WTC11 (cell line): ENCODE measurements at places on chromosomes 2 and 18.
A peak's percentile ranks its signal among the peaks of the same experiment; 100 is the strongest.

DNA sequence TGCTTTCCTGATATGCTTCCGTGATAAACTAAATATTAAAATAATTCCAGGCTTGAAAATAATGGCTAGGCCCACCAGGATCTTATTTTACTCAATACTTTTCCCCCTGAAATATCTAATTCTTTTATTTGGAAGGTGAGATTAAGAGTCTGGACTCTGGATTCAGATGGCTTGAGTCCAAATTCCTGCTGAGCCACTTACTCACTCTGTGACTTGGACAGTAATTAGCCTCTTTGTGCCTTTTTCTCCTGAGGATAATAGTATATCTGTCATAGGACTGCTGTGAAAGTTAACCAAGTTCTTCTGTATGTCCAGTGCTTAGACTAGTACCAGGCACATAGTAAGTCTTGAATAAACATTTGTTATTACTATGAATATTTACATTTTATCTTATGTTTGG, 127.3 kb upstream of the ERBB4 start:
- no peaks in the 10 kb centered on the region for H3K27me3 ChIP-seq
- H3K4me3 ChIP-seq, result no peak overlapping the region
- DNase-seq, result no peak
- H3K27ac ChIP-seq, result no peak overlapping the region
- no peaks in the 10 kb centered on the region for H3K36me3 ChIP-seq

DNA sequence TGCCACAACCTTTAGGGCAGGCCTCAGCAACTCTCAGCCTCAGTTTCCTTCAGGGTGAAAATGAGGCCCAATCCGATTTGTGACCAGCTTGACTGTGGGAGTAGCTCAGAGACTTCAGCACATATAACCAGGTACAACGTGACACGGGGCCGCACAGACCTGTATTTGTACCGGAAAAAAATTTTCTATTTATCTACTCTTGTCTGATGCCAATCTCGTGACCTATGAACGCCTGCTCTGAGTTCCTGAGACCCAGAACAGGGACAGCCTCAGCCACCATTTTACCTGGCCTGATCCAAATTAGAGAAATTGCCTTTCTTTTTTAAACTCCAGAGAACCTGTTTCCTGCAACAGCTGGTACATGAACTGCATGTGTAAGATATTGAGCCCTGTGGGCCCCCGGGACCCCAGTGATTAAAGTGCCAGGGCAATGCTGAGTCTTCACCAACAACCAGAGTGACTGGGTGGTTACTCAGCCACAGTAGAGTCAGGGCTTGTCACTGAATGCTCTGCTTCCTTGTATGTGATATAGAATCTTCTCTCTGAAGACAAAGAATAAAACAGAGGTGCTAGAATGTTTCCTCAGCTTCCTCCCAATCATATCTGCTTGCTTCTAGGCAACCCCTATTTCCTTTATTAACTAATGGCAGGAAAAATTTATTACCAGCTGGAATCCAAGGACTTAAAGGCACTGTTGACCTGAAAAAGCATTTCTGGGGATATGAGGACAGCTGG, 47.8 kb upstream of the FZD7 start:
- no peak for DNase-seq
- H3K4me3 ChIP-seq, result no peak overlapping the region
- H3K27ac ChIP-seq, result peak overlapping the region; percentile 45; the same call in 1 of the 2 replicates
- no peaks in the 10 kb centered on the region for H3K36me3 ChIP-seq

DNA sequence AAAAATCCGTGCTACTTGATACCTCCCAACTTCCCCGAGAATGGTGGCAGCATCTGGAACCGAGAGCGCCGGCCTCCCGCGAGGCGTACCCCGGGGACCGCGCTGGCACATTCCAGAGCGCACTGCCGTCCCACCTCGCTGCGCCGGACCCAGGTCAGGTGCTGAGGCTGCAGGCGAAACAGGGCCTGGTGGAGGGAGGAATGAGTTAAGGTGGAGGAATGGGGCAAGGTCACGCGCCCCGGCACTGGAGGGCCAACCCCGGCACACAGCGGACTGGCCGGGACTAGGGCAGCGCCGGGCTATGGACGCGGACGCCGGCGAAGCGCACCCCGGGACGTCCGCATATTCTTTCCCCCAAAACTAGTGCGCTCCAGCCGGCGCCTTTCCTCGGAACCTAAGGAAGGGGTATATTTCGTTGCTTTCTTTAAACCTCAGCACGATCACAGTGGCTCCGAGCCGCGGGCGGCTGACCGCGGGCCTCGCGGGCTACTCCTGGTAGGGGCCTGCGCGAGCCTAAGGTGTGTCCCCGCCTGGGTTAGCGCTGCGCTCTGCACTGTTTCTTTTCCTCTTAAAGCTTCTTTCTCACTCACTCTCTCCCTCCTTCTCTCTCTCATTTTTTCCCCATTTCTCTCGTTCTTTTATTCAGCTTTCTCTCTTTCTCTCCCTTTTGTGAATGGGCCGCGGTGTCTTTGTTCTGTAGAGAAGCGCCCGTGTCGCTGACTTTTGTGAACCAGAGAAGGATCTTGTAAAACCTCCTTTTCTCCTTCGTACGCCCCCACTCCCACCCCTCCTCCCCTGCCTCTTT, 2.1 kb upstream of the OTX1 start:
- H3K27me3 ChIP-seq, result peaks cover 88% of the 10 kb centered on the region
- DNase-seq, result peak; percentile 77
- no peaks in the 10 kb centered on the region for H3K36me3 ChIP-seq
- H3K4me1 ChIP-seq, result peaks cover 62% of the 10 kb centered on the region
- no peak overlapping the region for H3K27ac ChIP-seq

DNA sequence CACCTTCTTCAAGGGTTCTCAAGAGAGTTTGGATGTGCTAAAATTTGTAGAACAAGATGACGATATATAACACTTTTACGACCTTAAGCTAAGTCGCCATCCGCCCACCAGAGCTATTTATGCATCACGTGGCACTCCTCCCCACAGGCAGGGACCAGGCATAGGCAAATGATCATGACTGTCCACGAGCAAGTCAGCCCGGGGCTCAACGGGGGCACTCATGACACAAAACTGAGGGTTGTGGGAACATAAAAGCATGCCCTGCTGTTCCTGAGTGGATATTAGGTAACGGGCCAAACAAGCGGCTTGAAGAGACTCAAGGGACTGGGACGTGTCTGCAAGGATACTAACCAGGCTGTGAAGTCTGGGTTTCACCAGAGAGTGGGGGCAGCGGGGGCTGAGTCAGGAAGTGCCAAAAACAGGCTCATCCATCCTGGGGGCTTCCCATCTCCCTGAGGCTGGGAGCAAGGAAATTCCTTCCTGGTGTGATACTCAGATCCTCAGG, 58.1 kb downstream of the FAM178B start:
- peaks cover 30% of the 10 kb centered on the region for H3K27me3 ChIP-seq
- peaks cover 20% of the 10 kb centered on the region for H3K4me1 ChIP-seq
- no peaks in the 10 kb centered on the region for H3K36me3 ChIP-seq
- no peak overlapping the region for H3K27ac ChIP-seq
- H3K4me3 ChIP-seq, result no peak overlapping the region

- H3K27me3 ChIP-seq, result no peaks in the 10 kb centered on the region
- no peak overlapping the region for H3K27ac ChIP-seq
- H3K4me1 ChIP-seq, result peaks cover 34% of the 10 kb centered on the region
These were observed 34.9 kb downstream of the GPD2 start for GRCh38 chr2:156470975-156471583.

- H3K27me3 ChIP-seq, result no peaks in the 10 kb centered on the region
- no peak for DNase-seq
- no peaks in the 10 kb centered on the region for H3K4me1 ChIP-seq
- no peak overlapping the region for H3K4me3 ChIP-seq
- H3K36me3 ChIP-seq, result no peaks in the 10 kb centered on the region
These were observed 406.6 kb upstream of the MMADHC start for GRCh38 chr2:149994057-149994728.

GRCh38 chr2:32622570-32623310, 5.1 kb upstream of the TTC27 start:
- H3K27ac ChIP-seq, result peak overlapping the region; percentile 47; the same call in 1 of the 2 replicates
- no peak overlapping the region for H3K4me3 ChIP-seq
- no peaks in the 10 kb centered on the region for H3K27me3 ChIP-seq
- H3K4me1 ChIP-seq, result peaks cover 13% of the 10 kb centered on the region

DNA sequence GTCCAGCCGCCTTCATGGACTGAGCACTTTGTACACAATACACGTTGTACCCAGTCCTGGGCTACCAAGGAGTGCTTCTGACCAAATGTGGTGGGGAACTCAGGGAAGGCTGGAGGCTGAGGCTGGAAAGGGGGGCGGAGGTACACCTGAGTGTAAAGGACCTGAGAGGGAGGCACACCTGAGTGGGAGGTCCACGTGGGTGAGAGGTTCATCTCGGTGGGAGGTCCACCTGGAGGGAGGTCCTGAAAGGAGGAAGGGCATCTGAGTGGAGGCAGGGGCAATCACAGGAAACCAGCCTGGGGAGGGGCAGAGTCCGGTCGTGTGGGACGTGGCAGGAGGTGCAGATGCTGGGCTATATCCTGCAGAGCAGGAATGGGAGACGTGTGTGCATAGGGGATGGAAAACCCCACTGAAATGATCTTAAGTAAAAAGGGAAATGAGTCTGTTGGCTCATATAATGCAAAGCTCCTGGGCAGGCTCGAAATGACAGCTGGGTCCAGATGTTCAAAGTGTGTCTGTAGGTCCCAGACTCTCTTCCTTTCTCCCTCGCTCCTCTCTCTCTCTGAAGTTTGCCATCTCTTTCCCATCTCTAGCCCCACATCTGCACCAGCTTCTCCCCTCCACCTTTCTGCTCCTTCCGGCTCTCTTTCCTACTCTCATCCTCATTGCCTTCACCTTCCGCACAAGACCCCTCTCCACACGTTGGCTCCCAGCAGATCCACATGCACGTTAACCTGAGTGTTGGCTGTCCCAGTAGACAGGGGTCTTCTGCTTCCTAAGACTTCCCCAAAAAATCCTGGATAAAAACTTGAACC, 137.7 kb downstream of the PXDN start:
- no peaks in the 10 kb centered on the region; the same call in 1 of the 2 replicates for H3K36me3 ChIP-seq
- H3K27ac ChIP-seq, result no peak overlapping the region; the same call in 1 of the 2 replicates
- no peak overlapping the region for H3K4me3 ChIP-seq
- peaks cover 2% of the 10 kb centered on the region for H3K4me1 ChIP-seq
- no peaks in the 10 kb centered on the region for H3K27me3 ChIP-seq

DNA sequence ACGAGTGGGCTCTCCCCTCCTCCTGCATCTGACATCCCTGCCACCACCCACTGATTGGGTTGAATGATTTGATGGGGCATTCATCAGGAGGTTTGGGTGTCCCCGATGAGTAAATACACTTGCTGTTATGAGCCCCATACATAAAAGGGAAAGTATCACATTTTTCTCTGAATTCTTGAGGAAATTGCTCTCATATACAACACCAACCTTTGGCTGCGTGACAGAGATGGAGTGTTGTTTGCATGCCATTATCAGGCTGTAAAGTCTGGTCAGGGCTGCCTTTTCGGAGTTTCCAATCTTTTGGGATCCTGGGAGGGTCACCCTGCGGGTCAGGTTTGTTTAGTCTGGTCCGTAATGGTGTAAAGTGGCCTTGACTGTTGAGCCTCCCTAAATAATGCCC, 227.9 kb upstream of the SPRED2 start:
- H3K4me1 ChIP-seq, result peaks cover 8% of the 10 kb centered on the region
- H3K4me3 ChIP-seq, result no peak overlapping the region
- H3K27me3 ChIP-seq, result no peaks in the 10 kb centered on the region
- no peaks in the 10 kb centered on the region for H3K36me3 ChIP-seq
- H3K27ac ChIP-seq, result no peak overlapping the region
- DNase-seq, result no peak

GRCh38 chr2:234975611-234976010, 23.8 kb downstream of the SH3BP4 start:
- no peak overlapping the region for H3K27ac ChIP-seq
- no peak for DNase-seq
- H3K27me3 ChIP-seq, result no peaks in the 10 kb centered on the region
- H3K36me3 ChIP-seq, result peaks cover 20% of the 10 kb centered on the region
